ENCODE measurements at places on chromosomes 5 and 9.

DNA sequence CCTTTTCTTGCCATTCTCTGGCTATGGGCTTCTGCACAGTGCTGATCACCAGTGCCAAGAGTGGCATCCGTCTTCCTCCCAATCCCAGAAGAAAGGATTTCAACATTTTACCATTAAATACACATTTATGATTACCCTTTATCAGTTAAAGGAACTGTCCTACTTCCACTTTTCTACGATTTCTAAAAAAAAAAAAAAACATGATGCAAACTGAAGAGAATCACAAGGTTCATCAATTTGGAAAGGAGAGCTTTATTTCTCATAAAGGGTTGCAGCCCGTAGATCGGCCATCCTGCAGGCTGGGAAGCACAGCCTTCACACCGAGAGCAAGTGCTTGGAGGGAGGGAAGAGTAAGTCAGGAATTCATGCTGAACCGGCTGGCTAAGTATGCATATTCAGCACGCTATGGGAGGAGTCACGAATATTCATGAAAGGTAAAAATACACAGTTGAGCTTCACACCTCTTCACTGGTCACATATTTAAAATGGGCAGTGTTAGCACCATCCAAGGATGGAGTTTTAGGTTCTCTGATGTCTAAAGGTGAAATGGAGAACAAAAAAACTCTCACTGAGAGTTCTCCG is 52.5 kb upstream of the SEMA4D start:
- no peak for DNase-seq

GRCh38 chr9:114619191-114619761 is 8.2 kb downstream of the TMEM268 start:
- DNase-seq: no peak

DNA sequence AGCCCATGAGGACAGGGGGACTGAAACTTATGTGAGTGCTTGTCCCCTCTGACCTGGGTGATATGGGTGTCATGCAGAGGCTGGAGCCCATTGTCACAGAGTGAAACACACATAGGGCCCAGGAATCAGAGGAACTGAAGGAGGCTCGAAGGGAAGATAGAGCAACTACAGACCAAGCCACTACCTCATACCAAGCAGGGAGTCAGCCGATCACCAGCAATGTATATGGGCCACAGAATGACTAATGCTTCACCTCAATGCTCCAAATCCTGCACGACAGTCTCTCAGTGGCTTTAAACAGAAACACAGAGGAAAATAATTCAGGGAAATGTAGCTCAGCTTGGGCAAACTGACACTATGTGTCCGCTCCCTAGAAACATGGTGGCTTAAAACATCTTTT is 8.9 kb upstream of the FBXW11 start:
- DNase-seq: no peak

GRCh38 chr9:36603006-36603405 is 30.3 kb downstream of the MELK start:
- no peak for DNase-seq

DNA sequence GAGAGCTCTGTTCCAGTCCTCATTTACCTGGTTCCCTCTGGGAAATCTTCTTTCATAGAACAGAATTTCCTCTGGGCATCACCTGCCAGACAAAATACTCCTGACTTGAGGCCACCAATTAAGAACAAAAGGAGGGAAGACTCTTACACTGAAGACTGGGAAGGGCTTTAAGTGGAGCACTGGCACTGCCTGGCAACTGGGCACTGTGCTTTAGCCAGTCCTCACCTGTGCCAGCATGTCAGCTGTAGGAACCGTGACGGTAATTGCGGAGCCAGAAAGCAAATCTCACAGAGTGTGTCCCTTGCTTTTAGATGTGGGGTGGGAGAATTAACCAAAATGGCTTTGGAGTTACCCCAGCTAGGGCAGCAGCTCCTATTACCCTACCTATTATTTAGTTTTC is 40.6 kb downstream of the FAM219A start:
- no peak for DNase-seq

DNA sequence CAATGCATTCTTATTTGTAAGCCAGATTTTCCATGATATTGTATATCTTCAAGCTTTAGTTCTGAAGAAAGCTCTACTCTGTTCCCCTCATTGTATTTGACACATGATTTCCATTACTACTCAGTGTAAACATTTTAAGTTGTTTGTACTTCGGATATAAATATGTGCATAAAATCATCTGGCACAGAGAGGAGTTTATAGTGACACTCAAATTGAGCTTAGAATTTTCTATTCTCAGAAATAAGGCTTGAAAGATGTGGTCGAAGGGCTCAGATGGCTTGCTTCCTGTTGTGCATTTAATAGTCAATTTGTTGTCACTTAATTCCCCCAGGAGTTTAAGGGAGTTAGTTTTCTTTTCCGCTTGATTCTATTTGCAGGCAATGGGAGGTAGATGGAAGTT is 88.8 kb downstream of the PPIC start:
- DNase-seq: no peak

GRCh38 chr5:155897761-155898160 is 429.2 kb upstream of the SGCD start:
- no peak for DNase-seq
